ENCODE measurements at places on chromosomes 2 and 18.

DNA sequence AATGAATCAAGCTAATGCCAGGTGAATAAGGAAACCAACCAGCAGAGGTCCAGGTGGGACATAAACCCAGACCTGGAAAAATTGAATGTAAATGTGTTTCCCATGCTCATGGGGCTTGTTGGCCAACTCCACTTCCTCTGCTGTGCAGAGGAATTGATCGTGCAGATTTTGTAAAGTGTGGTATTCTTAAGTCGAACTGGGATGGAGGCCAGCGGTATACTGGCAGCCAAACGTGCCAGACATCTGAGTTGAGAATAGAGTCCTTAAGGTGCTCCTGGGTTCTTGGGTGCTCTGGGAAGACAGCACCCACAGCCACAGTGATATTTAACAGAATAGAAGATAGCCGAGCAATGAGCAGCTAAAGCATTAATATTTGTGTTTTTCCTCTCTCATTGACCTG lies 146.5 kb upstream of the LGALSL start:
- no peak for DNase-seq

- no peak for DNase-seq
Observed at GRCh38 chr18:79910563-79911343, 40.7 kb downstream of the SLC66A2 start.

DNA sequence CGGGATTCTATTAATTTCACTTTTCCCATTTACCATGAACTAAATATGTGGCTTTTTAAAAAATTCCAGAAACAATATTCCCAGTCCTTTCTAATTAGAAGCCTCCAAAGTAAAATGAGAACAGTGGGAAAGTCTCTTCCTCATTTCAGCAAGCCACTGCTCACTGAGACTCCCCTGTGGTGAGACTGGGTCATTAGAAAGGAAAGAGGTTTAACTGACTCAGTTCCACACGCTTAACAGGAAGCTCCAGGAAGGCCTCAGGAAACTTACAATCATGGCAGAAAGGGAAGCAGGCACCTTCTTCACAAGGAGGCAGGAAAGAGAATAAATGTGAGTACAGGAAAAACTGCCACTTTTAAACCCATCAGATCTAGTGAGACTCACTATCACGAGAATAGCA lies 258.9 kb upstream of the CHAC2 start:
- no peak for DNase-seq

GRCh38 chr2:165161510-165161909 lies 42.3 kb downstream of the SCN3A start:
- no peak for DNase-seq

DNA sequence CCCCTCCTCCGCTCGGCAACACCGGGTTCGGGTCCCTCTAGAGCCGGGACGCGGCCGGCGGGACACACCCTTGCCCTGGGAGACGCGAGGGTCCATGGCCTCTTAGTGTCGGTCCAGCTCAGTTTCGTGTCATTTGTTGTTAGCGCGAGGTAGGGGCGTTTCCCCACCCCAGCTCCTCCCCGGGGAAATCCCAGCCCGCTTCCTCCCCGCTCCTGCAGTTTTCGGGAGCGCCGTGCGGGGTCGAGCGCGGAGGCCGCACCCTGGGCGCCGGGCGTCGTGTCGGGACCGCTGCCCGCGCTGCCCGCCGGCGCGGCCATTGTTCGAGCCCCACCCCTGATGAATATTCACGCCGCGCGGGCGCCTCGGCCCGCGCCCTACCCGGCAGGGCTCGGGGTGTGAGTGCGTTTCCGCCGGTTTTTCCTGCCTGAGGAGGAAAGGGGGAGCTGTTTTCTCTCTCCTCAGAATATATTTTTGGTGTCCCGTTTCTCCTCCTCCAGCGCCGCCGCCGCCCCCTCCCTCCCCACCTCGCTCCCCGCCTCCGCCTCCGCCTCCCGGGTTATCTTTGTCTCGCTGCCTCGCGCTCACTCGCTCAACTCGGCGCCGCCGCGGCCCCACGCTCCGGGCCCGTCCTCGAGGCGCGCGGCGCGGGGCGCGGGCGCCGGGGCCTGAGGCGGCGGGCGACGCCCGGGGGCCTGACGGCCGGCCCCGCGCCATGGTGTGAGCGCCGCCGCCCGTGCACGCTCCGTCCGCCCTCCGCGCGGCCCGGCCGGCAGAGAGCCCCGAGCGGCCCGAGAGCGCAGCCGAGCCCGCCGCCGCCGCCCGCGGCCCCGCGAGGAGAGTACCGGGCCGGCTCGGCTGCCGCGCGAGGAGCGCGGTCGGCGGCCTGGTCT lies at the start of gene MAP4K4:
TSS of gene MAP4K4 (plus strand) at position 584 of the 890 bp plus-strand sequence. CDS start 374 bp downstream, outside the sequence.
- peak; percentile 80 for DNase-seq

GRCh38 chr2:40283111-40283909 lies 168.6 kb downstream of the SLC8A1 start:
- no peak for DNase-seq

DNA sequence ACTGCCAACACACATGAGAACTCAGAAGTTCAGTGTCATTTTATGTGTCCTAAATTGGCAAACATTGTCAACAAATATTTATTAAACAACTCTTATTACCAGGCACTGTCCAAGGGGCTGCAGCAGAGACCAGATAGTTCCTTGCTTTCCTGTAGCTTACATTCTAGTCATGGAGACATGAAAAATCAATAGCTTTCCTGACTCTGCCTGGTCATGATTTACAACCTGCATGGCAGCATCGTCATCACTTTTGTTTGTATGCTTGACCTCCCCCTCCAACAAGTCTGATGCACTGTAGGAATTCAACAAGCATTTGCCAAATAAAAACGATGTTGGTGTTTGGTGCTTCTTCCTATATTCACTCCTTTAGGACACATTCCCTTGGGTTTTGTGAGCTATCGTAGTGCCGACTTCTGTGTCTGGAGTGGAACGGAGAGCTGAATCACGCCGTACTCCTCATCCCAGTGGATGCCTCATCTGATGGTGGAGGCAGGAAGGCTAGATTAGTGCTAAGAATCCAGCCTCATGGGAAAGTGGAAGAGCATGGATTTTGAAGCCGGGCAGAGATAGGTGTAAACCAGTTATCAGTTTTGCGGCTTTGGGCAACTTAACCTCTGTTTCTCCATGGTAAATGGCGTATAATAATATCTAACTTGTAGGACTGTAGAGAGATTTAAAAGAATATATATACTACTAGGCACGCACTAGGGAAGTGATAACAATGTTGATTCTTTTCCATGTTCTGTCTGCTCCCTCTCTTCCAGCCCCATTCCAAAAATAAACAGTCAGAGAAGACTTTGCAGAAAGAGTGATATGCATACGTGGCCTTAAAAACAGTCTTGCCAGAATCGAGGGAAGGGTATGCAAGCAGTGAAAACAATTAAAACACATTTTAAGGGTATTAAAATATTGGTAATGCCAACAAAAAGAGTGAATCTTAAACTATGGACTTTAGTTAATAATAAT lies 120.5 kb upstream of the ZFP36L2 start:
- DNase-seq: no peak

DNA sequence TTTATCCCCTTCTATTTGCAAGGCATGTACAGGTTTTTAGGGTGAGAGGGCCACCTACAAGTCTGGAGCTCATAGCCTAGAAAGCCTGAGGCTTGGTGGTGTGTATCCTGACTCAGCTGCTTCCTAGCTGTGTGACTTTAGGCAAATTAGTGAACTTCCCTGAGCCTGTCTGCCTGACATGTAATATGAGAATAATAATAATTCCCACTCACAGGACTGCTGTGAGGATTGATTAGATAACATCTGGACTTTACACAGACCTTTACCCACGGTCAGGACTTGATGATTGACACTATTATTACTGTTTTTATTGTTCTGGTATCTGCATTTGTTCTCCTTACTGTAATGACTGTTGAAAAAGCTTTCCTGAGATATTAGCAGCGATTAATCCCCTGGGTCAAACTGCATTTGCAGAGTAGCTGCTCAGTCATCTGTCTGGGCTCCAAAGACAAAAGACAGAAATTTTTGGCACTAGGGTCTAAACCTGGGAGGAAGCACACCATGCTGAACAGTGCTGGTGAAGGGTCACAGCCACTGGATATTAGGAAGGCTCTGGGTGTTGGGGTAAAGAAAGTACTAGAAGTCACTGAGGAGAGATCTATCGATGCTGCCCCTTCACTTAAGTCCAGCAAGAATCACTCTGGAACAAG lies 276.5 kb upstream of the FN1 start:
- no peak for DNase-seq

GRCh38 chr18:44761812-44762211 lies 81.1 kb downstream of the SETBP1 start:
- no peak for DNase-seq

- no peak for DNase-seq
Observed at GRCh38 chr18:76823587-76824011, 1.2 kb downstream of the ZNF236 start.

DNA sequence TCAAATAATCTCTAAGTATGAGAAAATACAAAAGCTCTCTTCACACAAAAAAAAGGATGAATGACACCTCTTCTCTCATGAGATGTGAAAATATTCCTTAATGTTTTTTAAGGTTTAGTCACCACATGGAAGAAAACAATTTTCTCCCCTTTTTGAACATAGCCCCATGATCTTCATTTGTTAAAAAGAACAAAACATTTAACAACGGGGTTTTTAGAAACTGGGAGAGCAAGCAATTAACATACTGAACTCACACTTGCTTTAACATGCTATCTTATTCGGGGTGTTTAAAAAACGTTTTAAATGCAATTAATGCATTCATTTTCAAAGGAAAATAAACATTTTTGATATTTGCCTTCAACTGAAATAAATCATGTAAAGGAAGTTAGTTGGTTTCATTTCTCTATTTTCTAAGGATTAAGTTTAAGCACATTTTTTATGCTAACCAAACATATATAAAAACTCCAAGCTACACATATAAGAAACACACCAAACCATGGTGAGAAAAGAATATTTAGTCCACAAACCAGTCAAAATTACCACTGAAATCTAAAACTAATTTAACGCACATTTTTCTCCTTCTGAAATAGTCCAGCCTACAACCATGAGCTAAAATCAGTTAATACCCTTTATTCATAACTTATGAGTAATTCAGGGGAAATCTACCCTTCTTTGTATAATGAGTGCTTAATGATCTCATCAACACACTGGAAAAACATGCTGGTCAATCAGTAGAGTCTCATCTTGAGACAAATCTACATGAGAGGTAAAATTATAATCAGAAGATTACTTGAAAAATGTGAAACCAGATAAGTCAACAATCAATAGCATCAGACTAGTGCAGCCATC lies 8.2 kb downstream of the FBXO11 start:
- no peak for DNase-seq

DNA sequence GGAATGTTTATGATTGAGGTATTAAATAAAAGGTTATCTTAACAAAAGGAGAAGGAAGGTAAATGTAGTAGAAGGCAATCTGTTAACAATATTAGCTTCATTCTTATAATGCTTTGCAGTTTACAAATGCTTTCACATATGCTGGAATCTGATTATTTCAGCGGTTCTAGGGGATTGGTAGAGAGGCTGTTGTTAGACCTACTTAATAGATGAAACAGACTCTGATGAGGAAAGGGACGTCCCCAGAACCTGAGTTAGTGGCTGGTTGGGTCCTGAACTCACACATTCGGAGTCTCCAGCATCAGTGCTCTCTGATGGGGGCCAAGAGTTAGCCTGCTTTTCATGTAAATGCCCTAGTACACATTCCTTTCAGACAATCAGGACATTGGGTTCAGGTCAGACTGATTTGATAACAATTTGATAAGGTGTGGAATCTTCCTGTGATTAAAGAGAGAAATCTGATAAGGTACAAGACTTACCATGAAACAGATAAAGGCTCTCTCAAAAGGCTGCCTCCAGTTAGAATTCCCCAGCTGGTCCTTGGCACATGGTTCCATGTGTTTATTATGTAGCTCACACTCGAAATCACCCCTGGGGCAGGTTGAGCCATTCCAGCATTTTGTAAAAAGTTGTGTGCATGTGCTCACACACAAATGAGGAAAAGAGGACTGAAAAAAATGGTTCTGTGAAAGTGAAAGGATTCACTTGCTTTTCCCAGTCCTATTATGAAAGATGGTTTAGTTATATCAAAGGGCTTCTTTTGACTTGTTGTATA lies 103.1 kb downstream of the GPD2 start:
- DNase-seq: no peak

DNA sequence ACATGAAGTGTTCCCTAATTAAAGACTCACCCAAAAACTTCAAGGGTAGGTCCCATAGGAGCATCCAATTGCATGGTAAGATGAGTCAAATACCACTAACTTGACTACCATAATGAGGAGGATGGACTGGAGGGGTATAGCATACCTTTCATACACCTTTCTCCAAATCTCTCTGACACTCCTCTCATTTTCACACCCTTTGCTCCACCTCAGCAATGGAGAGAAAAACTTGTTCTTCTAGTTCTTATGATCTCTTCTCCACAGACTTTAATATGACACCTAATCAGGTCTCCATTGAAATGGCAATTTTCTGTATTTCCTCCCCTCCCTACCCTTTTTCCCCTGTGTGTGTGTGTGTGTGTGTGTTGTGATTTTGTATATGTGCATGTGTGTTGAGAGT lies 41.1 kb upstream of the MAP2 start:
- DNase-seq: no peak

- no peak for DNase-seq
Observed at GRCh38 chr2:96074156-96074555, 39.4 kb upstream of the GPAT2 start.

DNA sequence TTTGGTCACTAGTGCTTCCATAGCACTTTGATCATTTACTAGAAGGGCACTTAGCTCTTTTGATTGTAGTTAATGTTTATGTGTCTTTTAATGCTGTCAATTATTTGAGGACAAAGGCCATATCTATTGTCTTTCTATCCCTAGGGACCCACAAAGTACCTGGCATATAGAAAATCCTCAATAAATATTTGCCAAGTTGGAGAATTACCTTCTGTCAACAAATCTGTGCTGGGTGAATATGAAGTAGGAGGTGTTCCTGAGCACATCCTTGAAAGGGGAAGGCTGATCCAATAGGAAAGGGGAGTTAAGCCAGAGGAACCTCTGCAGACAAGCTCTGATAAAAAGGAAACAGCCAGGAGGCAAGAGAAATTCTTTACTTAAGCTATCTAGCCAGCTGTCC lies 8.2 kb downstream of the DPP4 start:
- DNase-seq: no peak

- DNase-seq: peak; percentile 35
Observed at GRCh38 chr18:864872-865273, 39.8 kb upstream of the ADCYAP1 start.

DNA sequence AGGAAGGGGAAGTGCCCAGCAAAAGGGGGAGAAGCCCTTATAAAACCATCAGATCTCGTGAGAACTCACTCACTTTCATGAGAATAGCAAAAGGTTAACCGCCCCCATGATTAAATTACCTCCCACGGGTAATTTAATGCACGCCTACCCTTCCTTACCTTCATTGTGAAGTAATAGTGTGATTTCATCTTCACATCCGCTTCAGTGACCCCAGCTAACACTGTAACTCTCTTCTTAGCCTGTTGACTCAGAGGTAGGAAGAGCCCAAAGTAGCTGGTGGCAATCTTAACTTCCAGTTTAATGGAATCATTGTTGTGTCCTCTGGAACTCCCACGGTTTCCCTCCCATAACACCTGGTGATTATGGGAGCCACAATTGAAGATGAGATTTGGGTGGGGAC lies 120.5 kb downstream of the GULP1 start:
- no peak for DNase-seq

- no peak for DNase-seq
Observed at GRCh38 chr18:23260926-23261590, 125.8 kb downstream of the CABLES1 start.

GRCh38 chr2:69390001-69390400 lies 3.0 kb upstream of the GFPT1 start:
- DNase-seq: no peak

GRCh38 chr2:18891600-18892345 lies 302.4 kb upstream of the NT5C1B start:
- no peak for DNase-seq
